ENCODE measurements at places on chromosomes 11 and 22. TPM values are rescaled to one million over a fixed set of nuclear protein-coding genes. Genes with fewer than 3 reads are reported as not detected.

IL18 gene
- total RNA-seq, result 0.81 TPM

PHLDB1 gene
- total RNA-seq, result 93.5 TPM

DNA sequence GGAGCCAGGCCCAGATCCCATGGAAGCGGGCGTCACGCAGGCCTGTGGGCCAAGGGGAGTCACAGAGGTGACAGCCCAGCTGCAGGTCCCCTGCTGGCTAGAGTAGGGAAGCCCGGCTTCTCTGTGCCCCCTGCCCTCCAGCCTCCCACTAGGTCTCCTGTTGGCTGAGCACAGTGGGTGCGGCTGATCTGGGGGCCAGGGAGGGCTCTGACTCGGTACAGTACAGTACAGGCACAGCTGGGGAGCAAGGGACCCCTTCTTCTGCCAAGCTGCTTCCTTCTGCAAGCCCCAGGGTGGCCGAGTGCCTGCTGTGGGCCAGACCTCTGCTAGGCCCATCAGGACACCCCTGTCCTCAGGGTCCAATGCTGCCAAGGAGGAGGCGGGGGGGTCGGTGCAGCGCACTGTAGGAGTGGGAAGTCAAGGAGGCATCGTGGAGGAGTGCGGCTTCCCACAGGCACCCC, 10.1 kb downstream of the SUSD2 start:
- no peak for DNase-seq

DNA sequence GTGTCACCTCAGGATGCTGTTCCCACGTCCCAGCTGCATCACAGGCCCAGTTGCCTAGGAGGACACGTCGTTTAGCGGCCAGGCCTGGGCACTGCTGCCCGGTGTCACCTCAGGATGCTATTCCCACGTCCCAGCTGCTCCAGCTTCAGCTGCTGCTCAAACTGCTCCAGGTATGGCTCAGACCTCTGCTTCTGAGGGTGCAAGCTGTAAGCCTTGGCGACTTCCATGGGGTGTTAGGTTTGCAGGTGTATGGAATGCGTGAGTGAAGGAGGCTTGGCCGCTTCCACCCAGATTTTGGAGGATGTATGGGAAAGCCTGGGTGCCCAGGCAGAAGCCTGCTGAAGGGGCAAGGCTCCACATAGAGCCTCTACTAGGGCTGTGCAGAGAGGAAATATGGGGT, 205.3 kb upstream of the B3GAT1 start:
- no peak for DNase-seq

GGA1 gene
- 12.0 TPM for total RNA-seq

NRIP3 gene
- 4.3 TPM for total RNA-seq

DNA sequence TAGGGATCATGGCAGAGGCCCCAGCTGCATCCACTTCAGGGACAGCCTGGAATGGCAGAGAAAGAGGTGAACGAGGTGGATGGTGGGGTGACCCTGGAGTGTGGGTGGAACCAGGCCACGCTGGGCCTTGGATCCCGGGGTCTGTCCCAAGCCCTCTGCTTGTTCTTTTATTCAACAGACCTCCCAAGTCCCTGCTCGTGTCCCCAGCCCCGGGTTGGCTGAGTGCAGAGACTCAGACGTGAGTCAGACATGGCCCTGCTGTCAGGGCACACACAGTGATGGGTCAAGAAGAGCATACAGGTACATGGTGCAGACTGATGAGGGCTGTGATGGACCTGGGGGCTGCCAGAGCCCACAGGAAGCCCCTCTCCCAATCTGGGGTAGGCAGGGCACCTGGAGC, 6.6 kb downstream of the ARHGAP8 start:
- DNase-seq, result no peak

TOM1 gene
- 48.8 TPM for total RNA-seq

DNA sequence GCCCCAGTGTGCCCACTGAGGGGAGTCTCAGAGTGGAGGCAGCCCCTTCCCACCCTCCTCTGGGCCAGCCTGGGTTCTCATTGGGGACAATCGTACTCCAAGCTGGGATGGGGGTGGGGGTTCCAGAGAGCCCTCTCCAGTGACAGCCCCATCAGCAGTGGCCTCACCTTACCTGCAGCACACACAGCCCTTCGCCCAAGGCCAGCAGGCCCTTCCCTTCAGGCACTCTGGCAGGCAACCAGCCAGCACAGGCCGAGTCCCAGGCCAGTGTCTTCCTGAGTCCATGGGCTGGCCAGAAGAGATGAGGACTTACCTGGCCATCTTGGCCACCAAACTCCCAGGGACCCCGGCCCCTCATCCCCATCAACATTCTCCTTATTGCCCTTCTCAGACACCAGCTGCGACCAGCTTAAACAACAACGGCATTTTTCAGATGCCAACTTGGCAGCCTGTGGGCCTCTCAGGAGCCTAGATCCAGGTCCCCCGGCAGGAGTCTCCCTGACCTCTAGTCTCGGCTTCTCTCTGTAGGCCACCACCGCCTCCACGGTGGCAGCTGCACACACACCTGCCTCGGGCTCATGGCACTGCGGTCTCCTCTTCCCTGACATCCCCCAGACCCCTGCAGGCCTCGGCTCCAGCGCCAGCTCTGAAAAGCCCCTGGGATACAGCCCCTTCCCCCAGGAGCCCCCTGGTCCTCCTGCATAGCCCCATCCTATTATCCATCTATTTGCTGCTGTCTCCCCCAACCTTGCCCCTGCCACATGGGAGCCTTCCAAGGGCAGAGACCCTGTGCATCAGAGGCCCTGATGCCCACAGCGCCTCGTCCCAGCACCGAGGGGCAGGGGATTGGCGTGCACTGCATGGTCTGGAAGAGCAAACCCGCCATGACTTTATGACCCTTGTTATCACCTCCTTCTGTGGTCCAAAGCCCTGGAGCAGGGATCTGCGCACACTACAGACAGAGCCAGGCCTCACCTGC, 111.2 kb upstream of the FGF3 start:
- no peak for DNase-seq

DNA sequence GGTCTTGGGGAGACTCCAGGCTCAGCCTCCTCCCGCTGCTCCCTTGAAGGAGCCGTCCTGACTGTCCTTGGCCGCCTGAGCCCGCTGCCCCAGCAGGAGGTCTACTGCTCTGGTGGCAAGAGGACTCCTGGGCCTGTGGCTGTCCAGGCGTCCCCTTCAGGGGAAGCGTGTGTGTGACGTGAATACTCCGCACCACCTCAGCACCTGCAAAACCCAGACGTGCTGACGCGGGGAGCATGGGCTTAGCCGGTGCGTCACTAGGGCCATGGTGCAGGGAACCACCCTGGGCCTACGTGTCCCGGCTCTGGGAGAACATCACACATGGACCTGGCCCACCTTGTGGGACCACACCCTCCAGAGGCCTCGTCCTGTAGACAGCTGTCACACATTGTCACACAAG, 30.2 kb upstream of the BRSK2 start:
- DNase-seq, result no peak

TIGD3 gene
- total RNA-seq, result not detected
